ENCODE measurements at places on chromosomes 6 and 20.

GRCh38 chr6:168927026-168927425 lies 326.6 kb downstream of the THBS2 start:
- H3K4me3 ChIP-seq: no peak overlapping the region
- no peaks in the 10 kb centered on the region for H3K36me3 ChIP-seq
- H3K4me1 ChIP-seq: no peaks in the 10 kb centered on the region
- H3K27me3 ChIP-seq: no peaks in the 10 kb centered on the region
- no peak overlapping the region for H3K27ac ChIP-seq
- DNase-seq: no peak

- no peak for DNase-seq
- no peaks in the 10 kb centered on the region for H3K4me1 ChIP-seq
- no peak overlapping the region for H3K4me3 ChIP-seq
- no peaks in the 10 kb centered on the region for H3K36me3 ChIP-seq
- no peak overlapping the region for H3K27ac ChIP-seq
These were observed 20.0 kb downstream of the EDN3 start for GRCh38 chr20:59320426-59320825.

DNA sequence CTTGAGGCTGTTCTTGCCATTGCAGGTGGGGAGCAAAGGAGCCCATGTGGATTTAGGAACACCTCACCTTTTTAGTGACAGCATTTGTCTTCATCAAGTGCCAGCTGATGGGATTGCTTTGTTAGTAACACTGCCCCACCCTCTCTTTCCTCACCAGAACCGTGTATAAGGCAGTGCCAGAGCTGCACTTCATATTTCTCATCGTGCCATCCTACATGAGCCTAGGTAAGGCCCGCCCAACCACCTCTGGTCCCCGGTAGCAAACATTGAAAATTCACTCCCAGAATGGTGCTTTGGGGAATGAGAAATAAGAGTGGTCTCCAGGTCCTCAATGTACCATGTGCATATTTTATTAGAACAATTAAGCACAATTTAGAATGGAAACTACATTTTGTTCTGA lies 22.7 kb downstream of the CFAP61 start:
- H3K36me3 ChIP-seq: no peaks in the 10 kb centered on the region
- H3K27me3 ChIP-seq: no peaks in the 10 kb centered on the region
- no peak overlapping the region for H3K4me3 ChIP-seq
- no peak overlapping the region for H3K27ac ChIP-seq
- no peaks in the 10 kb centered on the region for H3K4me1 ChIP-seq

- H3K27me3 ChIP-seq: no peaks in the 10 kb centered on the region
- no peak overlapping the region for H3K27ac ChIP-seq
- no peaks in the 10 kb centered on the region for H3K4me1 ChIP-seq
- H3K36me3 ChIP-seq: no peaks in the 10 kb centered on the region
- DNase-seq: no peak
- no peak overlapping the region for H3K4me3 ChIP-seq
These were observed 26.5 kb downstream of the PDE10A start for GRCh38 chr6:165636402-165637048.
